ENCODE measurements at places on chromosomes 13 and 19.

DNA sequence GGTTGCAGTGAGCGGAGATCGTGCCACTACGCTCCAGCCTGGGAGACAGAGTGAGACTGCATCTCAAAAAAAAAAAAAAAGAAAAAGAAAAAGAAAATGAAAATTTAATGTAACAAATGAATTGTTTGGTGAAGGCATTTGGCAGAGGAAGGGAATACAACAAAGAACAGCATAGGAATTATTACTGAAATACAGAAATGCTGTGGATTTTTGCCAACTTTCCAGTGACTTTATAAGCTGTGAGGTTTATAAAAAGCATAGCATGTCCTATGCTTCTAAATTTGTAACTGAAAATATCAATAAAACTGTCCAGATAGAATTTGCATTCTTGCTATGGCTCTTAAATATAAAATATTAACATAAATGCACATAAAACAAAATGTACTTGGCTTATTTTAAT lies 112.9 kb upstream of the IRS2 start:
- no peak for DNase-seq

GRCh38 chr19:4713384-4713951 lies 10.2 kb downstream of the DPP9 start:
- peak; percentile 95 for DNase-seq

DNA sequence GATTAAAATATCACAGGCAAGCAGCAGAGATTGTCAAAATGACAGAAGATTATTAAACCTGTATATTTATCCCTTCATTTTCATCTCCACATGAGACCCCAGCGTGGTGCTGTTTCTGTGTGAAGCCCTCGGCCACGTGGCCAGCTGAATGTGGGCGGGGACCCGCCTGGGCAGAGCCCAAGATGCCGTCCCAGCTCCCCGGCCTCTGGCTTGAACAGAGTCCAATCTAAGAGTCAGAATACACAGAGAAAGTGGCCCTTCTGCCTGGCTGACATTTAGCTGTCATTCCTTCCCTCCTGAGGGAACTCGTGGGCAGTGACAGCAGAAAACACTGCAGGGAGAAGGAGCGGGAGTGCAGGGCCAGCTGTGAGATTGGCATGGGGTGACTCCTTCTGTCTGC lies 34.9 kb upstream of the UQCRFS1 start:
- DNase-seq: no peak

DNA sequence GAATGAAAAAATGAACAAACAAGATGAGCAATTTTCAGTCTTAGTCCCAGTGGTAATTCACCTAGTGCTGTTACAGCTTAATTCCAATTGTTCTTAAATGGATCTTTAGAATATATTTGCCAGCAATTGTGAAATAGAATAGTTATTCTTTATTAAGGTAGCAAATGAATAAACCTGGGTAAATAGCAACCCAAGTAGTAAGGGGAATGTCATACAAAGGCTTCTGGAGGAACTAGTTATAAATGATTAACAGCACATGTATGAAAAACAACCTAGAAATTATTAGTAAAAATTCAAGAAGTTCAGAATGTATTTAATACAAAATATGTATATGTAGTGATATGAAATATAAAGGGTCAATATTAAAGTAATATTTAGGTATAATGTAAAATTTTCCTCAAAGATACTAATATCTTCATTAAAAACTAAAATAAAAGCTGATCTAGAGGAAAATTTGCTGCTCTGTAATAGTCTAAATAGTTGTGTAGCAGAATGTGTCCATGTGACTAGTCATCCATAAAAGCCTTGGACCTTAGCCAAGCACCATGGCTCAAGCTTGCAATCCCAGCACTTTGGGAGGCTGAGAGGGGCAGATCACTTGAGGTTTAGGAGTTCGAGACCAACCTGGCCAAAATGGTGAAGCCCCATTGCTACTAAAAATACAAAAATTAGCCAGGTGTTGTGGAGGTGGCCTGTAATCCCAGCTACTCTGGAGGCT lies 535.9 kb upstream of the ATXN8OS start:
- DNase-seq: no peak

DNA sequence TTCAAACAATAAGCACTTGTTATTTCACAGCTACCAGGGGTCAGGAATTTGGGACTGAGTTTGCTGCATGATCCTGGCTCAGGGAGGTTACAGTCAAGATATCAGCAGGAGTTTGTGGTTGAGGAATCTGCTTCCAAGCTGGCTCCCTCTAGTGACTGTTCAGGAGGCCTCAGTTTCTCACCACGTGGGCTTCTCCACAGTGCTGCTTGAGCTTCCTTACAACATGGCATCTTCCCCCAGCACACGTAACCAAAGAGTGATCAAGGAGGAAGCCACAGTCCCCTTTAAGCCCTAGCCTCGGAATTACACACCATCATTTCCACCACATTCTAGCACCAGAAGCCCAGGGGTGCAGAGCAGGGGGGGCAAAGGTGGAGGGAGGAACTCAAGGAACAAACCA lies 28.8 kb downstream of the CELF5 start:
- no peak for DNase-seq

DNA sequence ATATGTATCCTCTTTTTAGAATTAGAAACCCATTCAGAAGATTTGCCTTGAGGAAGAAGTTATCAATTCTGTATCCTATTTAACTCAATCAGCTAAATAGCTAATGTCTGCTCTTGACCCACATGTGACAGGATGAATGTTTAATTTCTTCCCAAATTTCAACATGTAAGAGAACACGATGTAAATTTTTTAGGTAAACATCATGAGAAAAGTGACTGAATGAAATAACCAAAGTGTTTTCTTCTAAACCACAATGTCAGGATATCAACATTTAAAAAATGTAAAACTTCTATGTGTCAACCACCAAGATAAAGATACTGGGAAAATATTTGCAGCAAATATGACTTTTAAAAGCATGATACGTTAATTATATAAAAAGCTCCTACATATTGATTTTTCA lies 302.4 kb downstream of the DCT start:
- DNase-seq: no peak
